NCI-H1105 treated with DMSO at 0.1 percent for 48 hours (cell line): ENCODE measurements at places on chromosomes 11 and 22.

GRCh38 chr22:49103314-49104059 is 724.2 kb downstream of the BRD1 start:
- peak; percentile 97 for DNase-seq

DNA sequence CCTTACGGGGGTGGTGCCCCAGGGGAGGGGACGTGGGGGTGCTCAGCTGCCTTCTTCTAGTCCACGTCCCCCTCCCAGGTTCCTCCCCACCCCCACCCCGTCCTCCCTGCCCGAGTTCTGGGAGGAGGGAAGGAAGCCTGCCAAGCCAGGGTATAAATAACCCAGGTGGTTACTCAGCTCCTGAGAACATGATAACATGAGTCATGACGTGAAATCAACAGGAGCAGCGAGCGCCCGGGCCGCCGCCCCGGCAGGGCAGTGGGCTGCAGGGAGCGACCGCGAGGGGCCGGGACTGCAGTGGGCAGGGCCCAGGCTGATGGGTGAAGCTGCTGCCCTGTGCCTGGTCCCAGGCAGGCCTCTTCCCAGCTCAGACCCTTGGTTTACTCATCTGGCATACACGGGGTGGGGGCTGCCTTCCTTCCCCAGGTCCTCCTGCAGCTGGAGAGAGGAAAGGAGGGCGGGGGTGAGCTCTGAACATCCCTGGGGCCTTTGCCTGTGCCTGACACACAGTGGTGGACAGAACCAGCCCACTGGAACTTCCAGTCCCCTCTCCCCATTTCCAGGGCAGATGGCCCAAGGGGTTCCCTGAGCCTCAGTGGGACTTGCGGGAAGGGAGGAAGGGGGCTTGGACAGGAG is 8.8 kb upstream of the PDGFB start:
- peak; percentile 45 for DNase-seq

DNA sequence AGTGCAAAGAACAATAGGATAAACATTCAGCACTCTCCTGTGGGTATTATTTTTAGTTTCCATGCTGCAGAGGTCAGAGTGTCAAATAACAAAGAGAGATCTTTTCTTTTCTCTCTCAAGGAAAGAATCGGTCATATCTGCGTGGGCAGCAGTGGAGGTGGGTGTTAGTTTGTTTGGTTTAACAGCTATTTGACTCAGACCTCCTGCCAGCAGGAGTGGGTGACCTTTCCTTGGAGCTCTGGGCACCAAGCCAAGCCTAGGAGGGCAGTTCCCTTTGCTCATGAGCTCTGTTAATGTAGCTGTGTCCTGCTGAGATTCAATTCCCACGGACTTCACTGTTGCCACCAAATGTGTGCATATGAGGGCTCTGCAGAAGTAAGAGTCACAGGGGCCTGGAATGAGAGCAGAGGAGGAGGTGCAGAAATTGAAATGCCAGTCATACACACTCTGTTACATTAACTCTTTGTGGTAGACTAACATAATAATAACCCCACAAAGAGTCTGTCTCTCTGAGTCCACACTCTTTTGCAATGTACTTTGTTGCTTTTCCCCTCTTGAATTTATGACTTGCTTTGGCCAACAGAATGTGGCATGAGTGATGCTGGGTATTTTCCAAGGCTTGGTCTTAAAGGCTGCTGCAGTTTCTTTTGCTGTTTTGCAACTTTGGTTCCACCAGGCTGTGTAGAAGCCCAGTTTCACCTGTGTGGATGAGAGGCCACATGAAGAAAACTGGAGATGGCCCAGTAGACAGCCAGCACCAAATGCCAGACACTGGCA is 76.0 kb upstream of the GRK3 start:
- DNase-seq, result peak; percentile 41

- peak; percentile 46 for DNase-seq
Observed at GRCh38 chr22:46061501-46062231, 84.7 kb upstream of the WNT7B start.

- DNase-seq, result no peak
Observed at GRCh38 chr22:19235874-19236273, 55.6 kb downstream of the CLTCL1 start.

DNA sequence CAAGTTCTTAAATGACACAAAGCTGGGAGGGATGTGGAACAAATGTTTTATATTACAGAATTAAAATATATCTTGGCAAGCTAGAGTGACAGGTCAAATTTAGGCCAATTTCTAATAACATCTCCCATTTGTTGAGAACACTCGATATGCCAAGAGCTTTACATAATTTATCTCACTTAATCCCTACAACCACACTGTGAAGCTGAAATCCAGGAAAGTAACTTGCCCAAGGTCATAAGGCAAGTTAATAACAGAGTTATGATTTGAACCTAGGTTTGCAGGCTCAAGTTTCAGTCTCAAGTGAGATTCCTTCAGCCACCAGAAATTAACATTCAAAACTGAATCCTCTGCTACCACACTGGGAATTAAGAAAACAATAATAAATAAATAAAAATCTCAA is 38.3 kb downstream of the RAB30 start:
- no peak for DNase-seq

DNA sequence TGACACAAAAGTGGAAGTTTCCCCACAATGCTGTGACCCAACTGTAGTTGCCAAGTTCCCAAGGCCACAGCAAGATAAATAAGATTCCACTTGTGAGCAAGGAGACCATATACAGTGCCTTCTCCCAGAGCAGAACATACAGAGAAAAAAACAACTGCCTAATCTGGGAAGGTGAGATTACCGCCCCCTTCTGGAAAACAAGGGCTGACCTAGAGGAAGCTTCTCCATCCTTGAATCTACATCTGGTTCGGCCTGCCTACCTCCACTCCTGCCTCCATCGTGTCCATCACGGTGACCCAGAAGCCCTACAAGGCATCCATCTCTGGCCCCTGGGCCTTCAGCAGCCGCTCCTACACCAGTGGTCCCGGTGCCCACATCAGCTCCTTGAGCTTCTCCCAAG is 6.1 kb upstream of the RNASEH2C start:
- DNase-seq, result no peak

GRCh38 chr11:20156280-20156875 is 3.9 kb downstream of the DBX1 start:
- DNase-seq, result peak; percentile 77

DNA sequence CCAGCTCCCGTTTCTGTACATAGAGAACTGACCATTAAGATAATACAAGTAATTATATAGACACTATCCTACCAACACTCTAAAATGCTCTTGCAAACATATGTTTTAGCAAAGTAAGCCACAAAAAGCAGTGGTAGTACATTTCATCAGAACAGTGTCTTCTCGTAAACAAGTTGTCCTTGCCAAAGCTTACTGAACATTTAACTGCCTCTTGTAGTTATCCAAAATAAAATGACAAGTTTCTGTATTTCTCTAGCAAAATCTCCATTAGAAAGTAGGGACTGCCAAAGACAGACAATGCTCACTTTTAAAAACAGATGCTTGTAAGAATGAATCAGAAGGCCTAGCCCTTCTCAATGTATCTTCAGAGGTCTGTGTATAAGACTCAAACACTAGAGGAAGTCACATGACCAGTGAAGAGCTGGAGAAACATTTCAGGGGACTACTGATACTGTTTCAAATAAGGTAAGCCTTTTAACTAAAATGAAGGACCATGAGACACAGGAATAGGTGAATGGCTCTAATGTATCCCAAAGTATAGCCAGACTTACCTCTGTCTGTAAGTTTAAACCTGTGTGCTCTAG is 7.8 kb upstream of the ZC3H12C start:
- DNase-seq, result no peak

GRCh38 chr11:17750013-17750800 is 15.6 kb downstream of the KCNC1 start:
- no peak for DNase-seq

DNA sequence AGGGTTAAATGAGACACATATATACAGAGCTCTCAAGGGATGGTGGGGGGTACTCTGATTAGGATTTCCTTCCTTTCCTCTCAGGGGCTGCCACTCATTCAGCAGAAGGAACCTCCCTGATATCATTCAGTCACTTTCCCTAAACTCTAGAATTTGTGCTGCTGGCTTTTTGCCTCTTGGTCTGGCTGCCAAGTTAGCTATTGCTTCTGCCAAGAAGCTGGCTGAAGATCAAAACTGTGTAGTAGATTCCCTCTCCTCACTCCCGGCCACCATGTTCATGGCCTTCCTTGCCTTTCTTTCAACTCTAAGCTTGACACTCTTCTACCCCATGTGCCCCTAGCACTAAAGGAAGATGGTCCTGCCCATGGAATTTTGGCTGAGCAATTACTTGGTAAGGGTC is 18.7 kb downstream of the SLC6A5 start:
- no peak for DNase-seq

DNA sequence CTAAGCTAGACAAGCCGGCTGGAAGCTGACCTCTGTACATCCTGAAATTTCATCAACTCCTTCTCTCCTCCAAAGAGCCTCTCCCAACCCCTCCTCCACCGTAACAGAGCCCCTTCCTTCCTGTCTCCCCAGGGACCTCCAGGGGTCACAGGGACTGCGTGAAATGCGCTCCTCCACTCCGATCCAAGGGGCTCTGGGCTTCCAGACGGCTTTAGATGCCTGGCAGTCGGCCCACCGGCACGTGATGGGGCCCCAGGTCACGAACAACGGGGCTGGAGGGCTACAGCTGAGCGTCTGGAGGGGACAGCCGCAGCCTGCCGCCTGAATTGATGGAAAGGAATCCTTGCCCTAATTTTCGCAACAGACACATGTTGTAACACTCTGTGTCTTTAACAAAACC is 264.1 kb downstream of the MN1 start:
- DNase-seq, result no peak

DNA sequence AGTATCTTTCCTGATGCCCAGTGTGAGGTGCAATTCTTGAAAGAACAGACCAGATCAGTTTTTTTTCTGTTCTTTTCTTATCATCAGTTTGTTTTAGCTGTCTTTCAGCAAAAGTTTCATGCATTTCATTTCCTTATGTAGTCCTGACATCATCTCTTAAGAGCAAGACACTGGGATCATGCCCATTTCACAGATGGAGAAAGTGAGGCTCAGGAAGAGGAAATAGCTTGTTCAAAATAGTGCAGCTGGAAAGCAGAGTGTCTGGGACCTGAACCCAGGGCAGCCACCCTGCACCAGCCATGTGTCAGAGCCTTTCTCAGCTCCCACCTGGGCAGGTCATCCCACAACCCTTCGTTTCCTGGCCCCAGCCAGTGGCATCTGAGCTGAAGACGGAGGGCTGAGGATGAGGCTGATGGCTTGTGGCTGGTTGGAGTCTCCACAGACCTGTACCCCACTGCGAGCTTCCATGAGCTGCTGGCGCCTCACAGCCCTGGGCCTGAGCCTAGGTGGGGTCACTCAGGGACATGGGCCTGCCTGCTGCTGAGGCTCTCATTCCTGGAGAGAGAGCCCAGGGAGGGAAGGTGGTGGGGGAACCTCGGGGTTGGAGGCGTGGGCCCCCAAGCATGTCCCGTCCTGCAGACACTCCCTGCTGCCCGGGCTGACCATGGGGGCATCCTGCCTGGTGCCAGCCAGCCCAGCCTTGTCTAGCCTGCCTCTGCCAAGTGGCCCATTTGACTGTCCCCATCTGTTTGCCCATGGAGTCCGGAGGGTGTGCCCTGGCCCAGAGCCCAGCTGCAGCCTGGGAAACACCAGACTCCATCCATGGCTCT is 61.8 kb downstream of the SMIM38 start:
- no peak for DNase-seq

GRCh38 chr11:98572941-98573340 is 447.8 kb upstream of the CNTN5 start:
- no peak for DNase-seq

DNA sequence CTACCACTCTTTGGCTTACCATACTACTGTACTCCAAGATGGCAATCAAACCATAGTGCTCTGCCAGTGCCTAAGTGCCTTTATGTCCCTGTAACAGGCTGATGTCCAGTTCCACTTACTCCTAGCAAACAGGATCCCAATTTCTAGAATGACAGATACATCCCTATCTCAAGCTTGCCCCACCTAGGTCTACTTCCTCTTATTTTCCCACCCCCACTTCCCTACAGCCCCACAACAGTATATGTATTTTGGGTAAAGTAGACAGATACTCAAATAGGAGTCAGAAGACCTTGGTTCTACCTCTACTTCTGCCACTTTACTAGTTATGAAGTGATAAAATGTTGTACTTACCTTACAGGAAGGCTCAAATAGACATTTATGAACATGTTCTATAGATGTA is 24.1 kb downstream of the SIK3 start:
- no peak for DNase-seq
